ENCODE measurements at places on chromosomes 6 and 20.

- no peak for DNase-seq
These were observed 79.1 kb downstream of the SNAP25 start for GRCh38 chr20:10297684-10298240.

- DNase-seq: no peak
These were observed 383.5 kb downstream of the PRKN start for GRCh38 chr6:162343936-162344645.

DNA sequence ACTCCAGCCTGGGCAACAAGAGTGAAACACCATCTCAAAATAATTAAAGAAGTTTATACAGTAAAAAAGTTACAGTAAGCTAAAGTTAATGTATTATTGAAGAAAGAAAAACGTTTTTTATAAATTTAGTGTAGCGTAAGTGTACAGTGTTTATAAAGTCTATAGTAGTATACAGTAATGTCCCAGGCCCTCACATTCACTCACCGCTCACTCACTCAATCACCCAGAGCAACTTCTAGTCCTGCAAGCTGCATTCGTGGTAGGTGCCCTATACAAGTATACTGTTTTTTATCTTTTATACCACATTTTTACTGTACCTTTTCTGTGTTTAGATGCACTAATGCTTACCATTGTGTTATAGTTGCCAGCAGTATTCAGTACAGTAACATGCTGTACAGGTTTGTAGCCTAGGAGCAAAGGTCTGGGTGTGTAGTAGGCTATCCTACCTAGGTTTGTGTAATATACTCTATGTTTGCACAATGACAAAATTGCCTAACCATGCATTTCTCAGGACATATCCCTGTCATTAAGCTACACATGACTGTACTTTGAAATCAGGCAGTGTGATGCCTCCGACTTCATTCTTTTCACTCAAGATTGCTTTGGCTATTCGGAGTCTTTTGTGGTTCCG, 16.7 kb downstream of the MGME1 start:
- no peak for DNase-seq

- DNase-seq: peak; percentile 42
These were observed 187.1 kb downstream of the BCAS1 start for GRCh38 chr20:53883098-53883911.

GRCh38 chr20:45181639-45182038, 6.9 kb downstream of the PI3 start:
- no peak for DNase-seq

GRCh38 chr6:23222724-23223123, 653.4 kb downstream of the HDGFL1 start:
- no peak for DNase-seq

DNA sequence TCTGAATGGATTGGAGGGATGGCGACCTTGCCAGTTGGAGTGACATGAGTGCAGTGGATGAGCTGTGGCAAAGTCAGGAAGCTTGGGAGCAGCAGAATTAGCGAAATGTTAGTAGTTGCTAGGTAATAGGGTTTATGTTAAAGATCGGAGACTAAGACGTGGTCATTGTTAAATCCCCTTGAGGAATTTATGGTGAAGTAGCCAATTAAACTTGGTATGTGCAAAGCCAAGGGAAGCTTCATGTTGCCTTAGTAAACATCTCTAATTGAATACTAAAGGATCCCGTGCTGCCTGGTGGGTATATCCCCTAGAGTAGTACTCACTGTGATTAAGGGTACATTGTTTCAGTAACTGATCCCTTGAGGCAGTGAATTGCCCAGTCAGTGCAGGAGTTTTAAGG, 106.0 kb downstream of the PRIM2 start:
- DNase-seq: no peak

GRCh38 chr6:16337295-16337975, 99.0 kb downstream of the GMPR start:
- DNase-seq: no peak

DNA sequence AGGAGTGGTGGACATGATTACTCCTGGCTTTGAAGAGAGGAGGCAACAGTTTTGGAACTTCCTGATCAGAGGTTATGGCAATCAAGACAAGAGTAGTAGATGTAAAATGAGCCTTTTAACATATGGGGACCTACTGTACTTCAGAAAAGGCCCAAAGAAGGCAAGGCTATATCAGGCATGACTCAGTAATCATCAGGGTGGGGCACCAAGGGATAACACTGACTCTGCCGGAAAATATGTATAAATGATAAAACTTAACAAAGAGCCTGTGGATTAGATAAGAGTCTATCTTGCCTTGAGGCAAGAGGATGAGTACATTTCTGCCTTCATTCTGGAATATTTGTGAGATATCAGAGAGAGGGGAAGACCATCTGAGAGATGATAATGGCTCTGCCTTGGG, 1389.9 kb upstream of the MAP3K7 start:
- no peak for DNase-seq

- no peak for DNase-seq
These were observed 5.4 kb downstream of the CCND3 start for GRCh38 chr6:41936073-41936837.

- DNase-seq: no peak
These were observed 63.5 kb downstream of the JAG1 start for GRCh38 chr20:10610251-10610650.

GRCh38 chr20:48186915-48187314, 401.6 kb upstream of the SULF2 start:
- no peak for DNase-seq

GRCh38 chr20:54629632-54630031, 154.2 kb downstream of the DOK5 start:
- no peak for DNase-seq

GRCh38 chr6:144809120-144809519, 524.0 kb downstream of the UTRN start:
- DNase-seq: no peak

DNA sequence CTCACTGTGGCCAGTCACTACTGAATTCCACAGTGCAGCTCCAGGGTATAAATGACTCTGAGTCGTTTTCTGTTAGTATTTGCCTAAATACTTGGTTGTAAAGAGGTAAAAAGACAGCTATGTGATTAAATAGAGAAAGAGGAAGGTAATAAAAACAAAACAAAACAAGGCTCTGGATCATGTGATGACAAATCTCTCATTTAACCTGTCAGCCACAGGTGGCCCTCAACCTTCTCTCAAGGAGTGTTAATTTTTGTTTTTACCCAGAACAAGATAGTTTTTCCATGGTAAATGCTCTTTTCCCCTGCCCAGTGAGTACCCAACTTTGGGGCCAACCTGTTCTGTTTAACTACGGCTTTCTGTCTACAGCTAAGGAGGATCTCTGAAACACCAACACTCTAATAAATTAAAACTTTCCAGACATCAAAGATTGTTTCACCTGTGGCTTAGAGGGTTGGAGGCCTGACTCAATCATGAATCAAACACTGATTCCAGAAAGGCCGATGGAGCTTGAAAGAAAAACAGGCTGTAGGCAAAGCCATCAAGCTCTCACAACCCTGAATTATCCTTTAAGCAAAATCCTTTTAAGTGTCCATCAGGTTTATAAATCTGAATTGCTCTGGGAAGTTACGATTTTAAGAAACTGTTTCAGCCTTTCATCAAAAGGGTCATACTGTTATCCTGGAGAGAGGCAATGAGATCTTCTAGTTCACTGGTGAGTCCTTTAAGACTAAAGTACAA, 81.5 kb upstream of the BCLAF1 start:
- DNase-seq: no peak

DNA sequence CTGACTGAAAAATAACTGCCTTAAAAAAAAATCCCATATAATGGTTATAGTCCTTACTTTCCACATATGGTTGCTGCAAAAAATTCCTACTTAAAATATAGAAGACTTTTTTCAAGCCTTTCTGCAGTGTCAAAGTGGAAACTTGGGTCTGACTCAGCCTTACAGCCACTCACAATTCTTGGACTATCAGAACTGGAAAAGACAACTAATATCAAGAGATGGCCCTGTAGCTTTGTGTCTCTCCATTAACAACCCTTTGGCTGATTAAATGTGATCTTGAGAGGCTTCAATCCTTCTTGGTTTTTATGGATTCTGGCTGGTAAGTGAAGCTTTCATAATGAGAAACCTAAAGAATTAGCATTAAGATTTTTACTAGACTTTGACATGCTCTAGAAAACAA, 307.8 kb downstream of the RNGTT start:
- no peak for DNase-seq

DNA sequence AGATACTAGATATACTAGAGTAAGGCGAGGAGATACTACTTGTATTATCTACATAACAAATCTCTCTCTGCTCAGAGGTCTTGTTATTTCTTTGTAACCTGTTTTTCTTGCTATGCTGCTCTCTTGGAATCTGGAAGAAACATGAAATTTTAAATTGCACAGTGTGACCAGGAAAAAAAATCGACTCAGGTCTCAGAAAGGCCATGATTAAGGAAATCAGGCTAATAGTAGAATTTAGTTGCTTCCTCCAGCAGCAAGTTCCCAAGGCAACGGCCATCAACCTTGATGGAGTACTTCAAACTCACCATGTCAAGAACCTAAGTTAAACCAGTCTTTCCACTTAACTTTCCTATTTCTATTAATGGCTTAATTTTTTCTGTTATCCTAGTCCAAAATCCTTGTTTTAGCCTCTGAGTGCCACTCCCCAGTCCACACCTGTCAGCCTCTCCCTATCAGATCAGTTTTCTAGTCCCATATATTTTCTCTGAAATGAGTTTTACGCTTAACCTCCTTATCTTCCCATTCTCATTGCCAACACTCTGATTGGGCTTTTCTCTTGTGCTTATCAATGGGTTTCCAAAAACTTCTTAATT, 87.7 kb upstream of the BEND3 start:
- no peak for DNase-seq

DNA sequence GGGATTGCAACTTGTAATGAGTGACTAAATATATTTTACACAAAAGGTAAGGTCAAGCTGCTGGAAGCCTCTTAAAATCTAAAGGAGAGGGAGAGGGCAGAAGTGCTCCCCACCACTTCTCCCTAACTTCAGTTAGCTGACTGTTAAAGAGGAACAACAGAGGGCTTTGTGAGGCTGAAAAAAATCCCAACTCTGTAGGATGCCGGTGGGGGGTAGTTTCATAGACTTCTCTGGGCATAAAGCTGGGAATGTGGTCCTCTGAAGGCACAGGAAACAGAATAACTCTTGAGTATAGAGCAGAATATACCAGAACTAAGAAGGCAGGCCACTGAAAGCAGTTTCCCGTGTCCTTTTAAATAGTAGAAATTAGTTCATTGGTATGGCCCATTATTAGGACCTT, 71.6 kb downstream of the KIF6 start:
- no peak for DNase-seq

DNA sequence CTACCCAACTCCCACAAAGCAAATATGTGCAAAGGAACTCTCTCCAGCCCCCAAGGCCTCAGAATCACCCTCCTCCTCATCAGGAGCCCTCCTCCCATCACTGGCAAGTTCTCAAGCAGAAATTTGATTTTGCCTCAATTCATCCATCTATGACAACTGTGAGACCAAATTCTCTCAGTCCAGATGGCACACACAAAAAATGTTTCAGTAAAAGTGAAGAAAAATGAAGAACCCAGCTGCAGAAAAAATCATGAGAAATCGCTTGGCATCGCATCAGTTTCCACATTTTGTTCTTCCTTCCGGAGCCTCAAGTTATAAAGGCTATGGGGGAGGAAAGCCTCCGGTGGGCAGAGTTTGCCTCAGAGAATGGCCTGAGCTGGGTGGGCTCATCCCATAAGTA, 6.4 kb upstream of the CD24 start:
- no peak for DNase-seq

GRCh38 chr20:38034961-38035360, 1.4 kb downstream of the RPRD1B start:
- DNase-seq: no peak

DNA sequence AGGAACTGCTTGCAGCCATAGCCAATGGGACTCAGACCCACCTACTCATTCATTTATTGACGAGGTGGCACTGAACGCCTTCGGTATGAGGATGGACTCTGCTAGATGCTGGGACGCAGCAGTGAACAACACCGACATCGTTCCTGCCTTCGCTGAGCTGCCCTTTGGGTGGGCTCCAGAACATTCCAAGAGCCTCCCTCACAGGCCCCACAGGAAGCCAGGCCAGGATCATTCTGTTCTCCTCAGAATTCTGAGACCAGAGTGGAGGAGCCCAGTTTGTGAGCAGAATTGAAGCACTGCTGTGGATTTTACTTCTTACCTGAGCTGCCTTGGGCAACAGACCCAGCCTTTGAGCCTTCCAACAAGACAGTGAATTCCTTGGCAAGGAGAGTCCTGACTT, 82.1 kb downstream of the KCNB1 start:
- DNase-seq: no peak

- no peak for DNase-seq
These were observed 98.0 kb downstream of the DACT2 start for GRCh38 chr6:168221497-168222079.

GRCh38 chr20:32236048-32236533, 28.4 kb downstream of the POFUT1 start:
- DNase-seq: no peak

- no peak for DNase-seq
These were observed 17.1 kb upstream of the RIMS4 start for GRCh38 chr20:44827401-44827800.

DNA sequence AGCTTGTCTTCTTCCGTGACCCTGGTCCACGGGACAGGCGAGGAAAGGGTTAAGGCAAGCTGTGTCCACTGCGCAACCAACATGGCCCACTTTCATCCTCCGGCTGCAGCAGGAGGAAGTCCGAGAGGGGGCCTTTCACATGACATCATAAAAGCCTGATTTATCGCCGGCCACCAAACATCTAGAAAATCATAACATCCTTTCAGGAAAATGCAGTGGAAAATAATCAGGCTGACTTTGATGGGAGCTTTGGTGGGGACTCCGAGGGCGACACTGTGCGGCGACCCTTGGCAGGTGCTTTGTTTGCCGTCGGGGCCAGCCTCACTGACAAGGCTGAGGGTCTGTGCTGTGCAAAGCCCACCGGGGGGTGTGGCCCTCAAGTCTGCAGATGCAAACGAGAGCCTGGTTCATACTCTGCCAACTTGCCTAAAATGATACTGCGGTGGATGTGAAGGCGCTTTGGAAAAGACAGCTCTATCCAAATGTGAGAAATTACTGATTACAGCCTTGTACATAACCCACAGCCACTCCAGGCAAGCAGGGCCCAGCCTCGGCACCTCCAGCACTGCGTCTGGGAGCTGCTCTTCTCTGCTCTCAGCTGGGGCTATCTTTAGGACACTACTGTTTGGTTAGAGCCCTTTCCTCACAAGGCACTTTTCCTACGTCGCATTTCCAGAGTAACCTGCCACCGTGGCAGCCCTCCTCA, 25.7 kb downstream of the FOXC1 start:
- DNase-seq: no peak

GRCh38 chr6:32192608-32193039, at the start of gene GPSM3:
TSS of gene GPSM3 (minus strand) at chr6:32192643. CDS start at chr6:32192513, 130 bp downstream.
- DNase-seq: no peak

GRCh38 chr20:18003897-18004296, 35.1 kb downstream of the MGME1 start:
- DNase-seq: no peak

GRCh38 chr6:11317885-11318771, 85.7 kb upstream of the NEDD9 start:
- DNase-seq: peak; percentile 40

DNA sequence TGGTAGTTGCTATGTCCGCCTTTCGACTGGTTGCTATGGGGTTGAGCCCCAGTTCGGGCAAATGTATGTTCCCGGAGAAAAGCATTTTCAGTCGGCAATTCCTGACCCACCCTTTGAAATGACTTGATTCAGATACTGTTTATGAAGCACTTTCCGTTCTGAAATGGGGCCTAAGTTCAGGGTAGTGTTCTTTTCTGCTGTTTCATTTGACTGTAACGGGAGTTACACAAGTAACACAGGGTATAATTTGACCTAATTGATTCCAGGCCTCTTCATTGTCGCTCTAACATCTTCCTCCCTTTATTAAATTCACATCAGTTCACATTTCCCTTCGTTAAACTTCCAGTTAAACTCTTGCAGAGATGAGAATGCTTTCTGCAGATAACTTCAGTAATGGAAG, 85.5 kb downstream of the BMP6 start:
- no peak for DNase-seq
